ENCODE measurements at places on chromosomes 4 and X. TPM values are rescaled to one million over a fixed set of nuclear protein-coding genes. Genes with fewer than 3 reads are reported as not detected.

DNA sequence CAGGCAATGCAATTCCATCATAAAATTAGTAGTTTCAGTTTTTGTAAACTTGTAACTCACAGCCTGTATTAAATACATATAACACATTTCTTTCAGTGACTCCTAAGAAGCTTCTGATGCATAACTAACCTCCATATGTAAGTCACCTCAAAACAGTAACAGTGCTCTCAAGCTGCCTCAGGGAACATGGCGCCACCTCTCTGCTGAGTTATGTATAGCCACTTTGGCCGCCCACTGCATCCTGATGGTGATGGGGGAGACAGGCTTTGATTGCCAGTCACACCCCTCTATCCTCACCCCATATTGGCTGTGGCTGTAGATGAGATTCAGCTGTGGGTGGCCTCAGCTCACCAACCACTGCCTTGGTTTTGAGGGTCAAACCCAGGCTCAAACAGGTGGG lies 54.3 kb downstream of the LRBA start:
- peak overlapping the region; percentile 7 for H3K27ac ChIP-seq
- H3K36me3 ChIP-seq: peaks cover 47% of the 10 kb centered on the region
- H3K4me1 ChIP-seq: peaks cover 4% of the 10 kb centered on the region
- no peak overlapping the region for H3K4me3 ChIP-seq
- DNase-seq: peak; percentile 69
- H3K27me3 ChIP-seq: peaks cover 7% of the 10 kb centered on the region

DNA sequence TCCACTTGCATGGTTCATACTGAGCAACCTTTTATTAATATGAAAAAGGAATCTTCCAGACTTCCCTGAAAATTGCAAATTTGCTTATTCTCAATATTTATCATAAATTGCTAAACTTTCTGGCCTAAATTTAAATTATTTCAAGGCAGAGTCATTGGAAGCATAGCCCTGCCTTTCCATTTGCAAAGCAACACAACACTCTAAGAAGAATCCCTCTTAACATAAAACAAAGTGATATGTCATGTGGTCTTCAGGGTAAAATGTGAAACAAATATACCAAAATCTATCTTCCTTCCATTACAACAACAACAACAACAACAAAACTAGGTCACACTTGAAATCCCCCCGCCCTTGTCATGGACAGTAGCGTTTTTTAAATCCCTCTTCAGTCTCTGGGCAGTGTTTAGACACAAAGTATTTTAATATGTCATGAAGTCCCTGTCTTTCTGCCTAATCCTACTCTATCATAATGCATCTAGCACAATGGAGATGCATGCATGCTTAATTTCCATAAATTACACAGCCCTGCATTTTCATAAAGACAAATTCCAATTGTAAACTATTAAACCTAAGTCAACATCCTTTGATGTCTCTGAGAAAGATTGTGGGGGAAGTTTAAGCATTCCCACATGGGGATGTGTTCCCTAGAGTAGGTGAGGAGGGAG lies 668.9 kb upstream of the LCORL start:
- H3K4me3 ChIP-seq: peak overlapping the region; percentile 29
- H3K36me3 ChIP-seq: peaks cover 7% of the 10 kb centered on the region
- H3K4me1 ChIP-seq: peaks cover 66% of the 10 kb centered on the region

DNA sequence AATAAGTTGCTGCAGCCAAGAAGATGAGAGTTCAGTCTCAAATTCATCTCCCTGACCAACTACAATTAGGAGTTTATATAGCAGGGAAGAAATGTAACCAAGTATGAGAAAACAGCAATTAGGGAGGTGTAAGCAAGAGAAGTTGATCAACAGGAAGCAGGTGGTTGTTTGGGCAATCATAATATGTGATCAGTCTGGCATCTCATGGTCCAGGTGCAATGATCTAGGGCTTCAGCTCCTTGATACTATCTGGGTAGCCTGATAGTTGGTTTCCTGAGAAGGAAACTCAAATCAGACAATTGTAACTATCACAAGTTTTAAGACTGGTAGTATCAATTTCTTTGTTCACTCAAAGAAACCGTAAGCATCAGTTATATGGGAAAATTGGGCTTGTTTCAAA lies 1574.3 kb upstream of the PABPC4L start:
- H3K27ac ChIP-seq: peak overlapping the region; percentile 45
- H3K4me3 ChIP-seq: no peak overlapping the region
- H3K27me3 ChIP-seq: no peaks in the 10 kb centered on the region
- no peak for DNase-seq
- peaks cover 6% of the 10 kb centered on the region for H3K36me3 ChIP-seq

- DNase-seq: no peak
- no peaks in the 10 kb centered on the region for H3K27me3 ChIP-seq
- H3K27ac ChIP-seq: no peak overlapping the region
- peaks cover 9% of the 10 kb centered on the region for H3K4me1 ChIP-seq
- H3K36me3 ChIP-seq: no peaks in the 10 kb centered on the region
Observed at GRCh38 chr4:180558427-180558826, 1684.8 kb upstream of the TENM3 start.

DNA sequence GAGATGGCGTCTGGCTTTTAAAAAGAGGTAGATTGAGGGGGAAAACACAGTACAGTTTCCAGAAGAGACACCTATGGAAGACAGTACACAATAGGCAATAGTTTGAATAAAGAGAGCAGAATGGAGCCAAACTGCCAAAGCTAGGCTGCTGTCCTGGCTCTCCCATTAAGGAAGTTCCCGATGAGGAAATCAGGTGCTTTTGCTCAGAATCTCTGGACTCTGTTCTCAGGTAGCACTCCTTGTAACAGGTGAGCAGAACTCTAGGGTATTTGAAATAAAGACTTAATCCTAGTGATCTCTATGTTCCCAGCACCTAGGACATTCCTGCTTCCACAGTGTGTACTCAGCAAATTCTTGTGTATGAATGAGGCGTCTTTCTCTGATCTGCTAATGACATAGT lies 1.6 kb downstream of the EGF start:
- H3K4me1 ChIP-seq: peaks cover 41% of the 10 kb centered on the region
- DNase-seq: no peak
- H3K4me3 ChIP-seq: no peak overlapping the region
- no peak overlapping the region for H3K27ac ChIP-seq
- no peaks in the 10 kb centered on the region for H3K27me3 ChIP-seq
- no peaks in the 10 kb centered on the region for H3K36me3 ChIP-seq

DNA sequence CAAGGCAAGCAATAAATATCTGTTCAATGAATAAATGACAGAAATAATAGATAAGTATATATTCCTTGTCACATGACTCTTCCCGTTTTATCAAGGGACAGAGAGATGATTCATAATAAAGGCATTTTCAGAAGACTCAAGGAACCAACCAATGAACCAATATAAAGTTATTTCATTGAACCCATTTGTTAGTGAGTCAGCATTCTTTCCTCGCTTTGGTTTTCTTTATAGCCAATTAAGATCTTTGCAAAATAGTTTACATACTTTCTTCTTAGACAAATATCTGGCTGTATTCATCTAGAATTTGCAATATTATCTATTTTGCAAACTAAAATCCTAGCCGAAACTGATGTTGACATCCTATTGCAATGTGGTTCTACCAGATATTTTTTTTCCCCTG lies 269.4 kb downstream of the IL15 start:
- no peaks in the 10 kb centered on the region for H3K27me3 ChIP-seq
- no peak overlapping the region for H3K27ac ChIP-seq
- DNase-seq: no peak
- H3K36me3 ChIP-seq: peaks cover 11% of the 10 kb centered on the region
- peaks cover 16% of the 10 kb centered on the region for H3K4me1 ChIP-seq

DNA sequence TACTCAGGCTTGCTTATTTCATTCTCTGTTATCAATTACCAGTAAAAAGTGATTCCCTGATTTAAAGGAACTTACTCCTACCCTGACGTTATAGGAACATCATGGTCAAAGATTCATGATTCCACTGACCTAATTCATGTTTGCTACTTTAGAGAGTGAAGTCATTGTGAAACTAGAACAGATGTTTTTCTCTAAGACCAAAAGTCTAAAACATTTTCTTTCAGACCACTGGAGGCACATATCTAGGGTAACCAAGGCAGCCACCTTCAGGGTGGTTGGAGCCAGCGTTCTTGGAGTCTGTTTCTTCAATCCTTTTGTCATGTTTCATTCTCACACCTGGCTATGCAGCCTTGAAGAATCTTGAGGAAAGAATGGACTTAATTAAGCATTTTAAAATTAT lies 77.8 kb downstream of the GALNTL6 start:
- no peaks in the 10 kb centered on the region for H3K27me3 ChIP-seq
- peaks cover 6% of the 10 kb centered on the region for H3K4me1 ChIP-seq
- no peaks in the 10 kb centered on the region for H3K36me3 ChIP-seq
- no peak for DNase-seq

- H3K27ac ChIP-seq: no peak overlapping the region
- no peaks in the 10 kb centered on the region for H3K27me3 ChIP-seq
- H3K4me3 ChIP-seq: no peak overlapping the region
- H3K4me1 ChIP-seq: no peaks in the 10 kb centered on the region
- DNase-seq: no peak
Observed at GRCh38 chrX:32195611-32196010, 1015.7 kb downstream of the DMD start.

DNA sequence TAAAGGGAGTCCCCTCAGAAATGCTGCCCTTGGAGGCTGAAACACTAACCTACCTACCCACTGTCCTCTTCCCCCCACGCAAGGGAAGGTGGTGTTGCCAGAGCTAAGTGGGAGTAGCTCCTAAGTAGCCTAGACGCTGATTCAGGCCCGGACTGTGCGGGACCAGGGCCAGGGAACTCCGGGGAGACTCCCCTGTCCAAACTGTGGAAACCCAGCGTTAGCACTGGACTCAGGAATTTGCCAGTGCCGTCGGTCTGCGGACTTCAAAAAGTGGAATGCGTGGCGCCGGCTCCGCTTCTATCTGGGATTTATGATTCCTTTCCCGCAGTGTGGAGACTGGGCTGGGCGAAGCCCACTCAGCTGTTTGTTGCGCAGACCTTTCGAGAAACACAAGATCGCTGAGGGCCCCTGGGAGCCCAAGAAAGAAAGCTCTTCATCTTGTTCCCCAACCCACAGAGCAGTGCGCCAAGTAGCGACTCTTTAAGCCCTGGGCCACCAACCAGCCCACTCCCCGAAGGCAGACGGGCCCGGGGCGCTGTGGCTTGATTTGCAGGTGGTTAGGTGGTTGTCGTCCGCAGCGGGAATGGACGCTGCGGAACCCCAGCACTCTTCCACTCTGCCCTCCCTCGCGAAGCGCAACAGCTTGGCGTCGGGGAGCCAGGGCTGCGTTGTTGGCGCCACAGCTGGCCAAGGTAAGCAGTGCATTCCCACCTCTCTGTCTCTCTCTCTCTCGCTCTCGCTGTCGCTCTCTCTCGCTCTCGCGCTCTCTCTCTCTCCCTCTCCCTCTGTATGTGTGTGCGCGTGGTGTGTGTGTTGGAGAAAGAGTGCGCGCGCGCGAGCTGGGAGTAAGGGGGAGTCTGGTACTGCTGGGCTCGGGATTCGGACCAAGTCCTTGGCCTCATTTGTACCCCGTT lies 2.0 kb downstream of the TMEM255A start:
- H3K36me3 ChIP-seq: no peaks in the 10 kb centered on the region
- peak overlapping the region; percentile 74 for H3K4me3 ChIP-seq
- peak; percentile 67 for DNase-seq
- peaks cover 98% of the 10 kb centered on the region for H3K27me3 ChIP-seq
- H3K4me1 ChIP-seq: peaks cover 44% of the 10 kb centered on the region
- no peak overlapping the region for H3K27ac ChIP-seq

DNA sequence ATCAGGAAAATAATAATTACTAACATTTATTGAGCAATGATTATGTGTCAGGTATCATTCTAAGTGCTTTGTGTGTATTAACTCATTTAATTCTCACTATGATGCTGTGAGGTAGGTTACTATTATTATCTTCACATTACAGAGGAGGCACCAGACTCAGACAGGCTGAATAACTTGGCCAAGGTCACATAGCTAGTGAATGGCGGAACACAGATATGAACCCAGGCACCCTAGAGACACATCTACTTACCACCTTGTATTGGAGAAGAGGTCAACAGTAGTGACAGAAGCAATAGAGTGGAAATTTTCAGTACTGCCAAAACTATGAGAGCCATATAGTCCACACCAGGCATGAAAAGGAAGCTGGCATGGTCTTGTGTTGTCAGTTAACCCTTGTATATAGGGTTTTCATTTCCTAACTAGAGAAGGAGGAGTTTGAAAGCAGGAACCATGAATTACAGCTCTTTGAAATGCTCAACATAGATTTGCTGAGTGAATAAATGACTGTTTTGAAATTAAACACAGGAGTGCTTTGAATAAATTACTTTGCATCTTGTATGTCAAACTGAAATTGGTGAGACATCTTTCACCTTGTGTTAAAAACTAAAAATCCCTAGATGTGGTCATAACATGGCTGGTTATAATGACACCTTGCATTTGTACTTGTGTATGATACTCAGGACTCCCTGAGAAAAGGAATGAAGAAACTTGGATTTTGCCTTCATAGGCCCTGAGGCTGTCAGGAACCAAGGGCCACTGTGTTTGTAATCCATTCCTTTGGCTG lies 71.8 kb downstream of the RTL9 start:
- no peak overlapping the region for H3K27ac ChIP-seq
- H3K36me3 ChIP-seq: no peaks in the 10 kb centered on the region
- peaks cover 24% of the 10 kb centered on the region for H3K27me3 ChIP-seq

ATP6AP1 gene
- total RNA-seq: 46.0 TPM

SRPX gene
- 7.7 TPM for total RNA-seq

ANOS1 gene
- total RNA-seq: 27.3 TPM

RAB28 gene
- total RNA-seq: 17.4 TPM

LARP7 gene
- 46.2 TPM for total RNA-seq

ADH1A gene
- total RNA-seq: not detected

Data from WTC11 (cell line).